ENCODE measurements at places on chromosomes 16 and 17. TPM values are rescaled to one million over a fixed set of nuclear protein-coding genes. Genes with fewer than 3 reads are reported as not detected.

GRCh38 chr16:10835281-10835931 lies 16.8 kb upstream of the TVP23A start:
- no peak for DNase-seq

DNA sequence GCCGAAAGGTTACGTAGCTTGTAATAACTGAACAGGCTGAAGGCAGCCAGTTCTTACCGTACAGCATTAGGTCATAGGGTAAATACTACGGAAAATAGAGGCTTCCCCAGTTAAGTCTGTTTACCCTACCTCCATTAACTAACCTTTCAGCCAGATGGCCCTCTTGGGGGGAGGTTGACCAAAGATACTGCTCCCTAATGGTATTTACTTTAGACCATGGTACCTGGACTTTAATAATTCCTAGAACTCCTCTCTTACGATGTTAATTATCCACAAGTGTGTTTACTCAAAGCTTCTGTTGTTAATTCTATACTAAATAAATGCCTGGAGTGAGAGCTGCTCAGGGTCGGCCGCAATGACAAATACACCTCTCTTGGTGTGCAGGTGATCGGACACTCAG lies 9.8 kb upstream of the ADAT1 start:
- DNase-seq, result no peak

DNA sequence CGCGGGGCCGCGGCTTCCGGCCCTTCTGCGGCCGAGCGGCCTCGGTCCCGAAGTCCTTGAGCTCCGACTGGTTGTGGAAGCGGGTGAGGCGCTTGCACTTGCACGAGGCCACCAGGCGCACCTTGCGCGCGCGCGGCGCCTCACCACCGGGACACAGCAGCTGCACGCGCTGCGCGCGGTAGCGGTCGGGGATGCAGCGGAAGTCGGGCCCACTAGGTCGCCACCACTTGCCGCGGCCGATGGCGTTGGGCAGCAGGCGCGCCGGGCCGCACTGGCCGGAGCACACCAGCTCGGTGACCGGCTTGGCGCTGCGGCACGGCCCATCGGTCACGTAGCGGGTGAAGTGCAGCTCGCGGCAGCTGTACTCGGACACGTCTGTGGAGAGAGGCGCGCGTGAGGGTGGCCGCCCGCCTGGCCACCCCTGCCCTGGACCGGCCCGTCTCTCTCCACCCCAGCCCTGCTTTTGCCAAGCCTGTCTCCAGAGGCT lies 3.2 kb downstream of the SOST start:
- DNase-seq, result no peak

The HAS3 gene
- not detected for total RNA-seq
